ENCODE measurements at places on chromosomes 3 and 15. TPM values are rescaled to one million over a fixed set of nuclear protein-coding genes. Genes with fewer than 3 reads are reported as not detected.
A peak's percentile ranks its signal among the peaks of the same experiment; 100 is the strongest.

- DNase-seq = no peak
Observed at GRCh38 chr3:196800742-196801434, 61.2 kb downstream of the PAK2 start.

GRCh38 chr3:138908846-138909245, 38.1 kb downstream of the FOXL2 start:
- DNase-seq = no peak

DNA sequence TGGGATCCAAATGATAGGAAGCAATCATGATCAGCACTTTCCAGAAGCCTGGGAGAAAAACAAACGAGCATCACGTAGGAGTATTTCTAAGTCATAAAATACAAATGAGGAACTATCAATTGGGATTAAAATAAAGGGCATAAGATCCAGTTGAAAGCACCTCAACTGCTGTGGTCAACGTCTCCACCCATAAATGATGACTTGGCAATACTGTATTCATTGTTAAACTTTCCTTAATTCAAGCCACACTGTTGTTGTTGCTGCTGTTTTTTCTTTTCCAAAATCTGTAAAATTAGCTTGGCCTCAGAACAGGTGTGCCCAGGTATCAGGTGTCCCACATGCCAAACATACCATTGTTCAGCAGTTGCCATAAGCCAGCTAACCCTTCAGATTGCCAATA, 395.8 kb downstream of the NTRK3 start:
- DNase-seq = no peak

GRCh38 chr3:167151636-167152035, 228.5 kb downstream of the ZBBX start:
- DNase-seq = no peak

- DNase-seq = peak; percentile 82
Observed at GRCh38 chr3:159732172-159733111, 256.2 kb upstream of the IL12A start.

DNA sequence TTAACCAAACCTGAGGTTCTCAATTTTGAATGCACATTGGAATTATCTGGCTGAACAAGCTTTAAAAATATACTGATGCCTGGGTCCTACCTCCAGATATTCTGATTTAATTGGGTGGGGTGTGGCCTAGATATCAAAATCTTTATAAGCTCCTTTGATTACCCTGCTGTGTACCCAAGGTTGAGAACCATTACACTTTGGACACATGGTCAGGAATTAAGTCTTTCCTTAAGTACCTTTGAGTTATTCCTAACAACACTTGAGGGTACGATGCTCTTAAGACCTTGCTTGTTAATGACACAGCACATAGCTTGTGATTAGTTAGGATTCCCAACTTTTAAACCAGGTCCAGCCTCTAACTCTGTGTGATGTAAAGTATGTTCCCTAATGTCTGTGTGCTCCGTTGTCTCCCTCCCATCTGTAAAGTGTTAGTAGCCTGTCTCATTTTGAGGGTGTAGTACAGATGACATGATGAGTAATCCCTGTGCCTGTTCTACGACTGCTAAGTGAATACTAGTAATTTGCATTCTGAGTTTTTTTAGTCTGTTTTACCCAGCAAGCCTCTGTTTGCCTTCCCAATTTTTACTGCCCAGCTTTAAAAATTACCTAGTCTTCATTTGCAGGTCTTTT, 154.9 kb downstream of the KLHL25 start:
- peak; percentile 80 for DNase-seq

- no peak for DNase-seq
Observed at GRCh38 chr15:75753145-75753544, 40.5 kb upstream of the CSPG4 start.

GRCh38 chr3:46848271-46849044, 14.8 kb downstream of the MYL3 start:
- peak; percentile 38 for DNase-seq

GRCh38 chr15:90062023-90062442, 40.2 kb downstream of the IDH2 start:
- DNase-seq = no peak

DNA sequence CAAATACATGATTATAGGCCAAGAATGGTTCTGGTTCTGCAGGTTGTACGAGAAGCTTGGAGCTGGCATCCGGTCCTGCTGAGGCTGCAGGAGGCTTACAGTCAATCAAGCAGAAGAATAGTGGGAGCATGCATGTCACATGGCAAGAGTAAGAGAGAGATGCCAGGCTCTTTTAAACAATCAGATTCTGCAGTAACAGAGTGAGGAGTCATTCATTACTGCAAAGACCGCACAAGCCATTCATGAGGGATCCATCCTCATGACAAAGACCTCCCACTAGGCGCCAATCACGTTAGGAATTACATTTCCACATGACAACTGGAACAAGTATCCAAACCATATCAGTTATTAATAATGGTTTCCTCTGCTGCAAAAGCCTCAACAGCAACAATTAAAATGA, 536.8 kb downstream of the CADM2 start:
- no peak for DNase-seq

DNA sequence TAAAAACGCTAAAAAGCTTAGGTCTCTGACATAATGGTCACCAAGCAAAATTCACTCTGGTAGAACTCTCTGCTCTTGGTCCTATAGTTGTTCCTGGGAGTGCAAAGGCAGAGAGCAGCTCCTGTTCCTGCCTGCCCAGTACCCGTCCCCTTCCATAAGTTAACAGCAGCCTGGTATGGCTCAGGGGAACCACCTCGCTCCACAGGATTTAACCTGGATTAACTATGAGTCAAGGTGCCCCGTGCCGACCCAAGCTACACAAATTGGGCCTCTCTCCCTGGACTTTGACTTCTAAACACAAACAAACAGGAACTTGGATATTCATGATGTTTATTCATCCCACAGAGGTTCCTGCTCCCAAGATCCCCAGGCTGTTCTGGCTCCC, 32.1 kb downstream of the SCAP start:
- no peak for DNase-seq

DNA sequence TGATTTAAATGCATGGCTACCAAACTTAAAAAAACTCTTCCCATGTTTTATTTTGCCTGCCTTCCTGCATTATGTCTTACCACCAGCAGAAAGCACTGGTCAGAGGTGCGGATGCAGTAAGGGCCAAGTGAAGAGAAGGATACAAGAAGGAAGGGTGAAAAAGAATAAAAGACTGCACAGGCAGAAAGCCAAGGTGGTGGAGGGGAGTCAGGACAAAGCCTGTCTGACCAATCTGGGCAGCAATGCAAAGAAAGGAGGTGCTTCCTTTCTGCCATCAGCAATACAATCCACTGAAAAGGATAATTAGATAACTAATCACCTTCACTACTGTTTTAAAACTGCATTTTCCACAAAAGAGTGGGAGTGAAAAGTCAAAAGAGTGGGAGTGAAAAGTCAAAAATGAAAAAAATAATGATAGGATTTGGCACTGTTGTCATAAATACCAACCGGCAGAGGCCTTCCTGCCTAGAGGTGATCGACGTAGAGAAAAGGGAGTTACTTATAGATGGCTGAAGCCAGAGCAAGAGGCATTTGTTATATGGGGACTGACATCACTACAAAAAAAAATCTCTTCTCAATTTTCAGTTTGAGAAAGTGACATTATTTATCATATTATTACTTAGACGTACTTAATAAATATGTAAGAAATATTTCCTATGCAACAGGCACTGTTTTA, 385.3 kb downstream of the TBC1D5 start:
- no peak for DNase-seq

DNA sequence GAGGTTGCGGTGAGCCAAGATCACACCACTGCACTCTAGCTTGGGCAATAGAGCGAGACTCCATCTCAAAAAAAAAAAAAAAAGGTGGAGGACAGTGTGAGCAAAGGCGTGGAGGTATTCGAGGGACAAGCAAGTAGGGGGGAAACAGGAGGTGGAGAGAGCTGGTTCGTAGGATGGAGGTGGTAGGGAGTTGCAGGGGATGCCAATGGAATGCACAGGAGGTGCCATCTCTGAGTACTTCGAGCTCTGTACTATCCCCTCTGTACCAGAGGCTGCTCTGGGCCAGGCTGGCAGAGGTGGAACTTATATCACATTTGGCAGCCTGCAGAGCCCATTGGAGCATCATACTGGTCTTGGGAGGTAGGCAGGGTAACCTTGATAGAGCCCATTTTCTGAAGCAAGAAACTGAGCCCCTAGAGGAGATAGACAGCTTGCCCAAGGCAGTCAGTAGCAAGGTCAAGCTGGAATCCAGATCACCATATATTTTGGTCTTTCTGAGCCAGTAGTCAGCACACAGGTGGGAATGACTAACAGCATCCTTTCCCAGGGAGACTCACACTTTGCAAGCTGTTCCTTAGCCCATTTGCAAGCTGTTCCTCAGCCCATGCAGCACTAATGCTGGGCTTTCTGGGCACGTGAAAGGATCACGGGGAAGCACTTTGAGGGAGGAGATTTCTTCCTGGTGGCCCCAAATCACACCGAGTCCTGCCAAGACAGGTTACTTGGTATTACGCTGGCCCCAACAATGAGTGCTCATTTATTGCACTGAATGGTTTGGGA, 9.2 kb upstream of the CCDC33 start:
- no peak for DNase-seq

- DNase-seq = no peak
Observed at GRCh38 chr3:140438736-140439470, 239.0 kb upstream of the TRIM42 start.

- DNase-seq = no peak
Observed at GRCh38 chr15:58585693-58586443, 154.1 kb downstream of the LIPC start.

- DNase-seq = no peak
Observed at GRCh38 chr3:15384510-15385237, 42.7 kb downstream of the METTL6 start.

DNA sequence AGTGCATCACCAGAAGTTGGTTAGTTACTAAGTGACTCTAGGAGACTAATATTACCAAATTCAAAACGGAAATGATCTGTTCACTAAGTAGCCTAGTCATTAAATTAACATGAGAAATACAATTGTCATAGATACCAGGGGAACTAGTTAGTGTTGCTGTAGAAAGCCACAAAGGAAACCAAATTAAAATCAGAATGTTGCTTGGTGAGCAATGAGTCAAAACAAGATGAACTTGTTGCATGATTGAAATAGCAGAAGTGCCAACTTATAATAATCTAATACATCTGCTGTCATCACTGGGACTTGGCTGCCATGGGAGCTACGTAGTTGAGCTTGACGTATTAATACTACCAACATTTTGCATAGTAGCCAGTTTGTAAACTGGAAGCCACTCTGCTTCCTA, 458.1 kb downstream of the DIPK2A start:
- no peak for DNase-seq

GRCh38 chr15:58517682-58518525, 86.1 kb downstream of the LIPC start:
- no peak for DNase-seq

GRCh38 chr3:4531478-4532025, 38.4 kb downstream of the ITPR1 start:
- no peak for DNase-seq

DNA sequence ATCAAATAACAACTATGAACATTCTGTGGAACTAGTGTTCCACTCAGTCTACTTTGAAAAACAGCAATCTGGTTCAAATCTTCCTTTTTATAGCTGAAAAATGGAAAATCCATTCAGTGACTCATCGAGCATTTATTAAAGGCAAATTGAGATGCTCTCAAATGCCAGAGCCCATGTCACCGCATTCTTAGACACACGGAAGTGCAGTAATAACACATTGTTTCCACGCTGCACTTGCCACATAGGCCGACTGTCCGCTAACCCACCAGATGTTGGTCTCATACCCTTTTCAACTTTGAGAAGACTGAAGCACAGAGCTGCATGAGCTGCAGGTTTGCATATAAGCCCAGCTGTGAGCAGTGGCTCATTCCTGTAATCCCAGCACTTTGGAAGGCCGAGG, 95.9 kb downstream of the TMEM266 start:
- peak; percentile 73 for DNase-seq

DNA sequence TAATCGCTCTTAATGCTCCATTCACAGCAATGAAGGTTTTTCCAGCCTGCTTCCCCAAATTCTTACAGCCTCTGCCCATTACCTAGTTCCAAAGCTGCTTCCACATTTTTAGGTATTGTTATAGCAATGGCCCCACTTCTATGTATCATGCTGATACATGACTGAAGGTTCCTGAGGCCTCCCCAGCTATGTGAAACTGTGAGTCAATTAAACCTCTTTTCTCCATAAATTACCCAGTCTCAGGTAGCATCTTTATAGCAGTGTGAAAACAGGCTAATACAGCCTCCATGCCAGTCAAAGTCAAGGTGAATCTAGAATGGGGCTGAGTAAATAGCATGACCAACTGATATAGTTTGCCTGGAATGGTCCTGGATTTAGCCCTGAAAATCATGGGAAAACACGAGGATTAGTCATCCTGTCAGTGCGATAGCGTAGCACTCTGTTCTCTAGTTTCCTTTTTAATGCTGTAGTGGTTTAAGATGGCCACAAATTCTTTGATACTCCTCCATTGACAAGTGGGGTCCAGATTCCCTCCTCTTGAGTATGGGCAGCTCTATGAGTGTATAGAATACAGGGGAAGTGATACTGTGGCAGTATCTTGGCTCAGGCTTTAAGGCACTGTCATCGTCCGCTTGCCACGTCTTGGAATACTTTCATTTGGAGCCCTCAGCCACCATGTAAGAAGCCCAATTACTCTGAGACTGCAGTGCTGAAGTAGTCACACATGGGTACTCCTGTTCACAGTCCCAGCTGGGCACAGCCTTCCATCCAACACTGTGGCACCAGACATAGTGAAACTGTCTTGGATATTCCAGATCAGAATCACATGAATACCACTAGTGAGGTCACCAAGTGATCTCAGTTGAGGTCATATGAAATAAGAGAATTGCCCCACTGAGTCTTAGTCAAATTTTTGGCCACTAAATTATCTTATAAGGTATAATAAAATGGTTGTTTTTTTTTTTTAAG, 94.0 kb upstream of the PLCL2 start:
- no peak for DNase-seq

DNA sequence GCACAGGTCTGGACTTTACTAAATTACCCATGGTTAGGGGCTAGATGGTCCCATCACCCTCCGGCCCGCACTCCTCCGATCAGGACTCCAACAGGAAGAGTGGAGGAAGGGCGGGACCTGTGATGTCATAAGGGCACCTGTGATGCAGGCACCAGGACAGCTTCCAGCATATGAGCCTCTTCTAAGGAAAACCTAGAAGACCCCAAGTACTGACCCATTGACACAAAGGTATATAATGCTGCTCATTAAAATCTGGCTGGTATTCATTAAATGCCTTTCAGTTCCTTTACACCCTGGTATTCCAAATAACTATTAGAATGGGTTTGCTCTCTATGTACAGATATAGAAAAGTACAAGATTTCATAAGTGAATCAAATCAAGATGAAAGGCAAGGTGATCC, at the start of gene IQCF5:
Gene IQCF5 (minus strand): TSS at position 101 of the 400 bp plus-strand sequence. CDS start 70 bp downstream, at position 31.
- DNase-seq = no peak

- DNase-seq = no peak
Observed at GRCh38 chr3:8713901-8714759, 19.5 kb upstream of the CAV3 start.

- no peak for DNase-seq
Observed at GRCh38 chr3:62940771-62941563, 65.8 kb upstream of the CADPS start.

The SNTN gene
- total RNA-seq = not detected

The SNURF gene
- 12.8 TPM for total RNA-seq

The DCP1A gene
- 15.9 TPM for total RNA-seq

The KNG1 gene
- total RNA-seq = not detected

The LRRC34 gene
- total RNA-seq = 0.61 TPM

The CYP1A2 gene
- not detected for total RNA-seq

The CISH gene
- 1.5 TPM for total RNA-seq

The LYZL4 gene
- total RNA-seq = not detected

The HAPLN3 gene
- total RNA-seq = 8.5 TPM

The MYLK gene
- total RNA-seq = 420 TPM

The ZKSCAN7 gene
- total RNA-seq = 0.55 TPM

The ALG1L2 gene
- not detected for total RNA-seq

The GABRR3 gene
- total RNA-seq = not detected

All from HFFc6 (cell line).